Stimulated activated naive CD4-positive, alpha-beta T cell treated with Interleukin-2 at 50 U/mL for 16 hours (primary cell): ENCODE measurements at places on chromosomes 7 and 10.

GRCh38 chr7:96827701-96828100, 118.1 kb upstream of the SEM1 start:
- DNase-seq = no peak

DNA sequence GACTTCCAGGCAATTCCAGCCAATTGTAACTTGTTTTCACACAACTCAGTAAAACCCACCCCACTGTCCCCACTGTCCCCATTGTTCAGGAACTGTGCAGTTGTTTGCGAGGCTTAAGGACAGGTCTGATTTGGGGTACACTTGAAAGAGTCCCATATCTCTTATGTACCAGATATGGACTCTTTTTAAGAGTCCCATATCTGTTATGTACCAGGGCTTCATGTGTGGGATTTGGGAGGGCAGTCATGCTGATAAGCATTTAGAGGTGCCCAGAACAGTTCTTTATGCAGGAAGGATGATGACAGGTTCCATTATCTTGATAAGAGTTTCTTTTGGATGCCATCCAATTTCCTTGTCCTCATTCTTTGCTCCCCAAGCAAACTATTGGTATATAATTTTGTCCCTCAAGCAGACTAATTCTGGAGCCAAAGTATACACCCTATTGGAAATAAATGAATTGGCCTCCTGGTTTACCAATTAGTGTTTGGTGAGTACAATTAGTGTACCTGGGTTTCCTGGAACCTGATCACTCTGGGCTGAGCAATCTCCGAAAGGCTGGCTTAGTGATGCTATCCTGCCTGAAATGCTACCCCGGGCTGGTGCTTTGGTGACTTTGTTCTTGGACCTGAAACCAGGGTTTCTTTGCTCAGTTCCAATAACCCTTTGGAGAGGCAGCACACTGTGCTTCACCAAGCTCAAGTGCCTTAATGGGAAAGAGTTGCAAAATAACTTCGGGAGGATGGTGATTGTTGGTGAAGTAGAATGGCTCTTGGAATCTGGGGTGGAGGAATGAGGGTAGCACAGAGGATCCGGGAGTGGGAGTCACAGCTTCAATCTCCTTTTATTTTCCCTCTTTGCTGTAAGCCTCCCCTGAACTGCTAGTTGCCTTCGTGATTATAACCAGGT, 6.2 kb upstream of the DMBT1 start:
- no peak for DNase-seq

DNA sequence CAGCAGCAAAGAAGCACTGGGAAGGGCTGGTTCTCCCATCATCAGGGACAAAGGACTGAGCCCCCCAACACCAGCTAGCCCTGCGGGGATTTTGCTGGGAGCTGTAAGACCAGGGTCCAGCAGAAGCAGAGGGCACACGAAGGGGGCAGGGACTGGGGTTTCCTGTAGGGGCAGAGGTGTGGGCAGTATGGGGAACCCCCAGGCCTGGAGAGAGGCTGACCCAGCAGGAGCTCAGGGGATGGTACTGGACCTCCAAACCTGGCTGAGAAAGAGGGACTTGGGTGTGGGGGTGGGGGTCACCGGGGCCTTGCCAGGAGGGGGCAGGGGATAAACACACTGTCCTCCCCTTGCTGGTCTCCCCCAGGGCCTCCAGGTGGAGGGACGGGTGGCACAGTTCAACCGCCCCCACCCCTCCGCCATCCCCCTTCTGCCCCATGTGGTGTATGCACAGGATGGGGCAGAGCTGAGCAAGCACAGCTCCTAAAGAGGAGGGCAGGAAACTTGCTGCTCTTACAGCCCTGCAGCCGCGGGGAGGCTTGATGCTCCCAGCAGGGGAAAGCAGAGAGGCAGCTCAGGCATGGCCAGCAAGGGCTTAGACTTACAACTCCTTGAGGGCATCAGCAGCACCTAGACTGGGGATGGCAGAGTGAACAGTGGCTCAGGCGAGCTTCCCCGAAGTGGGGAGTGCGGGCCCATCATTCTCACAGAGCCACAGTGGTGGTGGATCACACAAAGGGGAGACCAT, 12.4 kb upstream of the RET start:
- DNase-seq = no peak

GRCh38 chr7:104873401-104873800, 140.6 kb upstream of the KMT2E start:
- no peak for DNase-seq

- no peak for DNase-seq
Observed at GRCh38 chr10:34547291-34547690, 267.8 kb downstream of the PARD3 start.

GRCh38 chr7:117123311-117123926, 170.1 kb downstream of the ST7 start:
- no peak for DNase-seq

DNA sequence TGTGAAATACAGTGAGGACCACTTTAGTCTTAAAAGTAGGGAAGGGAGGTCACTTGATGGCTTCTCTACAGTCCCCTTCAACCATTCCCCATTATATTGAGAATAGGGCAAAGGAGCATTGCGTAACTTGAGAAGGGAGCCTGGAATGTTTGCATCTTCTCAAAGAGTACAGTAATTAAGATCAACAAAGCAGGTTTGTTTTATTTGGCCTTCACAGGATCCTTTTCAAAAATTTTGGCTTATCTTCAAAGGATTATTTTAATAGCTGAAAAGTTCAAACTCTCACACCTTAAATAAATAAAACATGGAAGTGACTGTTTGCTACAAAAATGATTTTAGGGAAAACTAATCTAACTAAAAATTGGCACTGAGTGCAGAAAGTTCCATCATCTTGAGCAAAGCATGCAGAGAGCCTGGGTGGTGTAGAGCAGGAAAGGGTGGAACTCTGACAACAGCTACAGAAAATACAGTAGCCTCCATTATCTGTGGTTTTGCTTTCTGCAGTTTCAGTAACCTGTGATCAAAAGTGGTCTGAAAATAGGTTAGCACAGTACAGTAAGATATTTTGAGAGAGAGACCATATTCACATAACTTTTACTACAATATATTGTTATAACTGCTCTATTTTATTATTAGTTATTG, 214.0 kb downstream of the MDFIC start:
- DNase-seq = no peak

DNA sequence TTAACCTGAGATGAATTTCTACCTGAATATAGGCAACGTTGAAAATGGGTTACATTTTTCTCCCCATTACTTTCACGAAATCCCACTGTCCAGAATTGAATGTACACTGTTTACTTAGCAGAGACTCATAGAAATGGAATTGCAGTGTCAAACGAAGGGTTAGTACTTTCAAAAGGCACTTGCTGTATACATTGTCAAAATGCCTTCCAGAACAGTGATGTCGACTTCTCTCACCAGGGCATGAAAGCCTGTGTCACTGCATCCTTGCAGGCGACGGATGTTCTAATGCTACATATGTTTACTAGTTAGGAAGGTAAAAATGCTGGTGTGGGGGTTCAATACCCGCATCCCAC, 41.2 kb downstream of the TACC2 start:
- DNase-seq = no peak

- no peak for DNase-seq
Observed at GRCh38 chr10:115514895-115515294, 421.7 kb downstream of the ATRNL1 start.
